ENCODE measurements at places on chromosomes 6 and 20.

GRCh38 chr6:39961178-39961577 lies 26.9 kb upstream of the MOCS1 start:
- no peak for DNase-seq

- DNase-seq, result no peak
Measured at GRCh38 chr6:133218852-133219251, 22.3 kb upstream of the EYA4 start.

GRCh38 chr6:157604816-157605215 lies 218.2 kb upstream of the SNX9 start:
- no peak for DNase-seq

- no peak for DNase-seq
Measured at GRCh38 chr6:112906726-112907125, 559.6 kb downstream of the RFPL4B start.

DNA sequence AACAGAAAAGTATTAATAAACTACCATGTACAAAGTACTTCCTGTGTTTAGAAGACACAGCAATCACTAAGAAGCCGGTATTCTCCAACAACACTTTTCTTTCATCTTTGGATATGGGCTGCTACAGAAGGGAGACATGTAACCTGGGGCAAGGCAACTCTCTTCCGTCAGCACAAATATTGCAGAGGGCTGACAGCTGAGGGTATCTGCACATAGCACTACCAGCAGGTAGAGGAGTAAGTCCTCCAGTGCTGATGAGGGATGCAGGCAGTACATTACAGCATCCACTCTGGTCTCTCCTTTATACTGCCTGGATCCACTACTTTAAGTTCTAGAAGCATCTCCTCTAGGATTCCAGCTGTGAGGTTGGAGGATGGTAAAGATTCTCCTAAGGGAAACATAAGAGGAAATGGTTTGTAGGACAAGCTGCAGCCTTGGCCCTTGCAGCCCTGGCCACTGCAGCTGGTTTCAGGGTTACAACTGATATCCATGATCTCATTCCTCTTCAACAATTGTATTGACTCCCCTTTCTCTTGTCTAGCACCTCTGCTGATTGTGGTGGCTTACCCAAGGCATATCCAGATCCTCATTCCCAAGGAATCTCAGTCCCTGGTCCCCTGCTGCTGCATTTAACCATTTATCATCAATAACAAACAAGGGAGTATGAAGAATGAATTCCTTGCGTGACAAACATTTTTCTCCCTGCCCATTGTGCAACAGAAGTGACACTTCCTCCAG lies 110.7 kb upstream of the ADGRF1 start:
- no peak for DNase-seq

DNA sequence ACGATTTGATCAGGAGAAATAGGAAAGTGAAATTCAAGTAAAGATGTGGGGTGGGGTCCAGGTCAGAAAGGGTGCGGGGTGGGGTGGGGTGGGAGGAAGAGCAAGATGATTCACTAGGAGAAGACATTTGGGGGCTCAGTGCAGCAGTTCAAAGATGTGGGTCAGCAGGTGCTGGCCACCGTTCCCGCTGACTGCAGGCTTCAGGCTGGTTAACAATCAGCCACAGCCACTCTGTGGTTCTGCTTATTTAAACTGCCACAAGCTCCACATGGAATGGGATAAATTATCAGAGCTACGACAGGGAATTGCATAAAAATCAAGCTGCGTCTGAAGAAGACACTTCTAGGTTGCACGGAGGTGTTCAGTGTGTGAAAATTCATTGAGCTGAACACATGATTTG lies 49.4 kb downstream of the TRAM2 start:
- DNase-seq, result no peak

DNA sequence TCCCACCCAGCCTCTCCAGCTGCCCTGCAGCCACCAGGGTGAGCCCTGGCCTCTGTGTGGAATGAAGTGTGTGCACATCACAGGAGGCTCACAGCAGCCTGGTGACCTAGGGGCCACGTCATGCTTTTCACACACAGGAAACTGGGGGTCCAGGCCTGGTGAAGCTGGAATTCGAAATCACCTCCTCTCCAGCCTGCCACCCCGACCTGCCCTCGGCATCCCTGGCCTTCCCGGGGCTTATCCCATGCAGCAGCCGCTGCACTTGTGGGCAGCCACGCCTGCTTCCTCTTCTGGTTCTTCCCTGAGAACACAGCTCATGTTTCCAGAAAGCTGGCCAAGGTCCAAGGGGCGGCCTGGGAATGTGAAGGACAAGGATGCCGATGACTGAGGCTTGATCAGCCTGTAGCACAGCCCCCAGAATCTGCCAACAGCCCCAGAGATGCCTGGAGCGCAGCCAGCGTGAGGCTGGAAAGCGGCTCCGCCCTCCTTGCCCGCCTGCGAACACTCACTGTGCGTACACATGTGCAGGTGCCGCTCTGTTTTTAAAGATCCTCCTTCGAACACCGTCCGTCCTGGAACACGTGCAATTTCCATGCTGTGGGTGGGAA lies 4.2 kb upstream of the NTSR1 start:
- DNase-seq, result no peak

GRCh38 chr20:62873280-62873679 lies 11.7 kb upstream of the TCFL5 start:
- DNase-seq, result no peak

GRCh38 chr20:58992911-58993310 lies 11.9 kb downstream of the NELFCD start:
- DNase-seq, result no peak
